Hair follicle dermal papilla cell (primary cell): ENCODE measurements at places on chromosomes 7 and 10. TPM values are rescaled to one million over a fixed set of nuclear protein-coding genes. Genes with fewer than 3 reads are reported as not detected.

The SPDYE5 gene
- total RNA-seq, result 0.12 TPM in 1 of 2 replicates, not detected in the other

The DLX5 gene
- total RNA-seq, result not detected in 2 replicates

The ZNF853 gene
- total RNA-seq, result 0.24 and 0.32 TPM in 2 replicates

The ADCK2 gene
- 20.6 and 26.5 TPM in 2 replicates for total RNA-seq

The CABCOCO1 gene
- total RNA-seq, result 2.8 and 8.3 TPM in 2 replicates
